Upper lobe of left lung (tissue), 6 donors: ENCODE measurements at places on chromosomes 5 and 9. TPM values are rescaled to one million over a fixed set of nuclear protein-coding genes. Genes with fewer than 3 reads are reported as not detected.

BTNL8 gene
- total RNA-seq, result 1.2 TPM

GRCh38 chr9:134442486-134443173 is 116.4 kb downstream of the RXRA start:
- no peak for DNase-seq

TNFSF15 gene
- total RNA-seq, result 1.4 TPM

PIGO gene
- total RNA-seq, result 28.2 TPM

DNA sequence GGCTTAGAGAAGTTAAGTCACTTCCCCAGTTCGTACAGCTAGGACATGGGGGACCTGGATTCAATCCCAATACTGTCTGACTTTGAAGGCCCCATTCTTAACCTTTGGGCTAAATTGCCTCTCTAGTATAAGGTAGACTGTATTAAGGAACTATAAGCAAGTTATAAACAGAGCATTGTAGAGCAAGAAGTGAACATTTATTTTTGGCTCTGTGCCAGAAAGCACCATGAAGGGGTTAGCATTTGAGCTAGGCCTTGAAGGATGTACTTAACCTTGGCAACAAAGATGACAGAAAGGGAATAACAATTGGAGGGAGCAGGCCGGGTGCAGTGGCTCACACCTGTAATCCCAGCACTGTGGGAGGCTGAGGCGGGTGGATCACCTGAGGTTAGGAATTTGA is 32.8 kb downstream of the GALNT10 start:
- DNase-seq, result no peak

SMC5 gene
- total RNA-seq, result 18.8 TPM

DNA sequence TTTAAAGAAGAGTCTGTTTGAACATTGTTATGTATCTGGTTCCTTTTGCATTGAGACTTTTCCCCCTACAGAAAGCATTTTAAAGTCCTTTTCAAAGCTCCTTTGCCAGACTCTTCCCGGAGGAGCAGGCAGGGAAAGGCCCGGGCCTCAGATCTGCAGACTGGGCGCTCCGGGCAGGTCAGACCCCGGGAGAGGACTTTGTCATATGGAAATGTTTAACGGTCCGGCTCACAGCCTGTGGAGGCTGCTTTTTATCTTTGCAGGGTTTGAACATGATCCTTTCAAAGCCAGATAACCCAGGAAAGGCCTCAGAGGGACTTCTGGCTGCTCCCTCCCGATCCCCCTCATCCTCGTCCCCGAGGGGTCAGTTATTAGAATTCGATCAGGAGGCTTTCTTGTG is 82.1 kb upstream of the IRX2 start:
- DNase-seq, result no peak

GRCh38 chr5:88658886-88659285 is 224.1 kb downstream of the MEF2C start:
- no peak for DNase-seq

DNA sequence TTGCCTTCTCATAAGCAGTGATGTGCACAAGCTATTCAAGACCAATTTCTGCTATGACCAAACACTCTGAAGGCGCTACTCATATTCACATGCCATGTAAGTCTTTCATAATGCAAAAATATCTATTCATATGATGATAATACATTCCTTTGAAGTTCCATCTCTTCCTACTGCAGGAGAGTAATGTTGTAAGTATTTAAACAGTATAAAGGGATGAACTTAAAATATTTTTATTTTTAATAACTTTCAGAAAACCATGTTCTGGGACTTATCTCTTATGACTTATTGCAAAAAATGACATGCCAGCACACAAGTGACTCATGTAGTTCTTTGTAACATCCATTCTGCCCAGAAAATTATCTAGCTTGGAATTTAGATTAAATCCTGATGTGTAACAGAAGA is 376.4 kb downstream of the KCTD16 start:
- DNase-seq, result no peak

DNA sequence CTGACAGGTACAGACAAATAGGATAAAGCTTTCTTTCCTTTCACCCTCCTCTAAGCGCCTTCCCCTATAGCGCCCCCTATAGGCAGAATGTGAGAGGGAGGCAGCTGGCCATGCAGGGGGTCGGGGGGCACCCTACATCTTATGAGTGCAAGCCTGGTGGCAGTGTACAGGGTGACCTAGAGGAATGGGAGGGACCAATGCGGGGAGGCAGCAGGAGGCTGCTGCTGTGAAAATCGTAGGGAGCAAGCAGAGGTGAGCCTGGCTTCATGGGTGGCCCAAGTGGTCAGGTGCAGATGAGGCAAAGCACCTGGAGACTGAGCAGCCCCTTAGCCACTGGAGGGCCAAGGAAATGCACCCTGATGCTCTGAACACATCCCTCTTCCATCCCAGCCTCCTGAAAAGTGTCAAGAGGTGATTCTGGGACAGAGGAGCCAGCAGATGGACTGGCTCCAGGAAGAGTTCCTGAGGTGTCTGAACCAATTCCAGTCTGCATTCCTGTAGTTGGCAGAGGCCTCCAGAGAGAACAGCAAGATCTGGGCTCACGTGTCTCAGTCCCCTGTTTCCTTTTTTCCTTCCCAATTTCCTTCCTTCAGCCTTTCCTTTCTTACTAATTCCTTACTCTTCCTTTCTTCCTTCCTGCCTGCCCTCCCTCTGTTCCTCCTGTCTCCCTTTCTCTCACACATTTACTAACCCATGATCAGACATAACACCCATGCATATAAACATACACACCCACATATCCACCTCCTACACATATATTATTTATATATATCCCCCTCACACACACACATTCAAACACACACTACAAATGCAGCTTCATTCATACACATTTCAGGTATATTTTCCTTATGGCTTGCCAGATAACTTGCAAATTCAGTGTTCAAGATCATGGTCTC is 32.8 kb upstream of the GALNT10 start:
- DNase-seq, result no peak

- DNase-seq, result no peak
These were observed 50.5 kb downstream of the SEMA4D start for GRCh38 chr9:89447416-89447815.

DNA sequence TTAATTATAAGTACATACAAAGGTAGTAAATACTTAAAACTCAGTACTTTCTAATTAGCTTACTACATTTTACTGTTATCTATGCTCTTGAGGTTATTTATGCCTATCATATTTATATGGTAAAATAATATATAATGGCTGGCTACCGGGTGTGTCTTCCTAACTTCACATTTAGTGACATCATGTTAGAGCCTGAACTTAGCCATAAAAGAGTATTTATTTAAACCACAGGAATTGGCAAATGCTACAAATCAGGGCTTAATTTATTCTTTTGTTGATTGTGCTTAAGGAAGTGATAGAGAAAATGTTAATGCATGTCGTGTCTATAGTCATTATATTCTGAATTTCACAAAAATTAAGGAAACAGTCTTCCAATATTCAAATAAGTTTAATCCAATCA is 73.1 kb downstream of the NDUFAF2 start:
- no peak for DNase-seq

UNC5A gene
- total RNA-seq, result 0.39 TPM

SNCAIP gene
- 1.8 TPM for total RNA-seq

PRR16 gene
- 4.2 TPM for total RNA-seq
